ENCODE measurements at places on chromosomes 5 and 9.

DNA sequence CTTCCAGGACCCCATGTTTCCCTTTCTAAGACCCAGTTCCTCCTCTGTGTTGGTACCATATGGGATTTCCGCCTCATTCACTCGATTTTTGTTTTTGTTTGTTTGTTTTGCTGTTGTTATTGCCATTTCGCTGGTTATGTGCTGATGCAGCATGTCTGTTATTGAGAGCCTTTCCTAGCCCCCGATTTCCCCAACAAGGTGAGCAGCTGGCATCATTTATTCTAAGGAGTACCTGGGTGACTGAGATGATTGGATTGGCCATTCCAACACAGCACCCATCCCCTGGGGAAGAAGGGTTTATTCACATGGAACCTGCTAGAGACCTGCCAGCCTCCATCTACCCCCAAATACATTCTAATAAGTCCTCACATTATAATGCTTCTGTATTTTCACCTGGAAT lies 2.7 kb downstream of the GLRA1 start:
- DNase-seq, result no peak

GRCh38 chr5:171407234-171407633 lies 12.2 kb upstream of the FGF18 start:
- no peak for DNase-seq

- no peak for DNase-seq
Observed at GRCh38 chr9:86751207-86751606, 196.1 kb downstream of the GAS1 start.

DNA sequence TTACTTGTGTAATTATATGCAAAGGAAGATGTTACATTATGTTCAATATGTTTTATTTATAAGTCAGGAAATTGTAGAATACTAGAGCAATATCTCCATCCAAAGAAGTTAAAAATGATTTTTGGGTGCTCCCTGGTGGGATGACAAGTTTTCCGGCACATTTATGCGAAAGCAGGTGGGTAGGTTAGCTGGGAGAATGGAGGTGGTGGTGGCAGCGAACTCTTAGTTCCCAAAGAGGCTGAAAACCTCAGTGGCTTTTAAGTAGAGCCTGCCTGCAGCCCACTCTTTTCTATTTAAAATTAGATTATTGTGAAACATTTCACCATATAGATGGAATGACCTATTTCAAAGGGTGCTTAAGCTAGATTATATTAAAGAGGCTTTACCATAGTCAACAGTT lies 51.8 kb downstream of the ANKRD33B start:
- no peak for DNase-seq

GRCh38 chr9:84212246-84212645 lies 128.3 kb downstream of the SLC28A3 start:
- no peak for DNase-seq

- no peak for DNase-seq
Observed at GRCh38 chr5:81808106-81808505, 57.2 kb upstream of the SSBP2 start.

GRCh38 chr9:95217936-95218335 lies 99.6 kb downstream of the FANCC start:
- DNase-seq, result no peak

DNA sequence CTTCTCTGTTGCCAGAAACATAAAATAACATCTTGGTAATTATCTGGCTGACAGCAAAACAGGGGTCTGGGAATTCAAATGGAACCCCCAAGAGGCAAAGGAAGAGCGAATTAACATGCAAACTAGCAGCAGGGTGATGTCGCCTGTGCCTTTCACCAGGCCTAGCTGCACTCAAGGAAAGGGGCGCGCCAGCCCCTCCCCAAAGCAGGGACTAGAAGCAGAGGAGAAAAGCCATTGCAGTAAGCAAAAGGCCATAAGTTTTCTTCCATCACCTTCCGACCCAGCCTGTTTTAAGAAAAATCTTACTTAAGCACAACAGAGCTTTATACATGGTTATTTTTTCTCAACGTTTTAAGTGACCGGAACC lies 539 bp downstream of the POC5 start:
- DNase-seq, result no peak

DNA sequence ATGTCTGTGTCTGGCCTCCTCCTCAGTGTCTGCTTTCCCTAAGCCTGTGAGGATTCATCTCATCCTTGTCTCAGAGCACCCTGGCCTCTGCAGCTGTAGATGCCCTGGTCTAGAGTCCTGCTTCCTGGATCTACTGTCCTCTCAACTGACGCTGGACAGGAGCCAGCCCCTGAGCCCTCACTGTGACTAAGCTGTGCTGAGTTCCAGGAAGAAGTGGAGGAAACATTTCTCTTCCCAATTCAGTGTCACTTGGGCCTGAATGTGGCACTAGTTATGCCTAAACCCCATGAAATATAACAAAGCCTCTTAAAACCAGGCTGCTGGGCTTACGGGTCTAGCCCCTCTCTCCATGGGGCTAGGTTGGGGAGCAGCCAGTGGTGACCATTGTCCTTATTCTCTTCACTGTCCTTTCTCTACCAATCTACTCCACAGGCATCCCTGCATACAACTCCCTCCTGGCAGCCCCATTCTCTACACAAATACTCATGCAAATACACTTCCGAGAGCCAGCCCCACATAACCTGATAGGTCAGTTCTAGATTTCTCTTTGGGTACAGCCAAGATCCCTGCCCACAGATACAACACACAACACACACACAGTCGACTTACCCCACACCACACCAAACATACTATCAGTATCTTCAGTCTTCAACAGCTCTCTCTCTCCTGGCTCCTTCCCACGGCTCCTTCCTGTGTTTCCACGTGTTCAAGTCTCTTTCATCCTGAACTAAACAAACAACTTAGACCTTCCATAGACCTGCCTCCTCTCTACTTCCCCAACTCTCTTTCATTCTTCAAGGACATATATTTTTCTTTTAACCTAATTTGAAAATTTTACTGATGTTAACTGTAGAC lies 220.8 kb downstream of the SNX18 start:
- DNase-seq, result no peak

DNA sequence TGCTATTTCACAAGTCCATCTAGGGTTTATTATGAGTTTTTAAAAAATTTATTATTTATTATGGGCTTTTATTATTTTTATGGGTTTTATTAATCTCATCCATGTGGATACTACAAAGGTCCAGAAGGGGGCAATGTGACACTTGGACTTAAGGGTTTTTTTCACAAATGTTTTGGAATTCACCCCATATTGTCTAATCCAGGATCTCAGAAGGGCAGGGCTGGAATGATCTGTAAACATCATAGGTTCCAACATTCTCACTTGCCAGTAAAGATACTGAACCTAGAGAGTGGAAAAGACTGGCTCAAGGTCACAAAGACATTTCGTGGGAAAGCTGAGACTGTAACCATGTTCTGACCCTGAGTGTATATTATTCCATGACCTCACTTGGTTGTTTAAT lies 35.6 kb downstream of the NIM1K start:
- no peak for DNase-seq

DNA sequence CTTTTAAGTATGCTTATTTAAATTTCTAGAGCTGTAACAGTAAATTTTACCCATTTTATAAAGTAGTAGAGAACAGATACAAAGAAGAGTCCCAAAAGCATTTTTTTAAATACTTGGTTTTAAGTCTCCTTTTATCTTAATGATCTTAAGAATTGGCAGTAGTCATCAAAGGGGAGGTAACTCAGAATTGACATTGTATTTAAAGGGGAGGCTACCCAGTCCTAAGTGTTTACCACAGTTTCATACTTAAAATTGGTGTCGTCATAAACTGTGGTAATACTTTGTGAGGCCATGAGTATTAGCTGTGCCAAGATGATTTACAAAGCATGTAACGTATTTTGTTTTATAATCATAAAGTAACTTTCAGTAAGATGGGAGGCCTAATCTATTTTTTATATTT lies 14.8 kb downstream of the SLC25A46 start:
- no peak for DNase-seq

- no peak for DNase-seq
Observed at GRCh38 chr5:72006361-72006760, 100.9 kb upstream of the MAP1B start.

GRCh38 chr9:8621416-8621815 lies 821.8 kb upstream of the DMAC1 start:
- no peak for DNase-seq

DNA sequence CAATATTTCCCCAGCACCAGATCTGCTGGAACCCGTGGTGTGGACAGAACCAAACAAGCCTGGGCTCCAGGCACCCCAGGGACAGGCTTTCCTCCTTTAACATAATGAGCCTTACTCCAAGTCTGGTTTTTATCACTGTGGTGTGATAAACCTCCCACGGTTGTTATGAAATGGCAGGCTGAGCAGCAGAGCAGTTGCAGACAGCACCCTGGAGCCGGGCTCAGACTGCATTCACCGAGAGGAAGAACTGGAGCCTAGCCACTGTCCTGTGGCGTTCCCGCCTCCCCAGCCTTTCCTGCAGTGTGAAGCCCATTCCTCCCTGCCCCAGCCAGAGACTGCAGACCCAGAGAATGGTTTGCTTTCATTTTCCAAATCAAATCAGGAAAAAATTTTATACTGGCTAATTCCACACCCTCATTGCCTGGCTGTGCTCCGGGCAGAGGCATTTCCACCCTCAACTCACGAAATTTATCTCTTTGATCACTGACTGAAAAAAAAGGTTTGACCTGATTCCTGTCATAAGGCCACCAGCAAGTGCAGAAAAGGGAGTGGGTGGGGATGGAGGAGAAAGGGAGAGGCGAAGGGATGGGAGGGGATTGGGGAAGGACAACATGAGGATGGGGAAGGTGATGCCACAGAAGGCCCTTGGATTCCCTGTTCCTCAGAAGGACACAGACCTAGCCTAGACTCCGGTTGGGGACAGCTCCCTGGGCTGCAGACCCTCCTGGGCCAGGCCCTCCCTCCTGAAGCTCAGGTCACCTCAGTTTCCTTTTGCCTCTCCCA lies 18.9 kb downstream of the IPPK start:
- no peak for DNase-seq

- no peak for DNase-seq
Observed at GRCh38 chr5:108623826-108624225, 123.9 kb upstream of the FER start.

DNA sequence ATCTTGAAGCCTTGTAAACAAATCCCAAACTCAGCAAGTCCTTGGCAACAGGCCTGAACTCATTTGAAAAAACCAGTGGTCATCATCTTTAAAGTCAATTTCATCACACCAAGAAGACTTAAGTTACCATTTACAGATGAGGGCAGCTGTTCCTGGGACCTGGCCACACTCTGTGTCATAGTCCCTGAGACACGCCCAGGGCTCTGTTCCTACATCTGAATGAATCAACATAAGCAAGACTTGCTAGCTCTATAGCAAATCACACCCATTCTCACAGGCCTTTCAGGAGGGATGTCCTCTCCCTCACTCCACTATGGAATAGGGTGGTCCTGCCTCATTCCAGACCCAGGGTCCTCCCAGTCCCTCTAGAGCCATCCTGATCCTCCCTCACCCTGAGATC lies 142.8 kb downstream of the NSG2 start:
- DNase-seq, result no peak

GRCh38 chr5:74141053-74141452 lies 499.5 kb downstream of the ENC1 start:
- DNase-seq, result no peak

DNA sequence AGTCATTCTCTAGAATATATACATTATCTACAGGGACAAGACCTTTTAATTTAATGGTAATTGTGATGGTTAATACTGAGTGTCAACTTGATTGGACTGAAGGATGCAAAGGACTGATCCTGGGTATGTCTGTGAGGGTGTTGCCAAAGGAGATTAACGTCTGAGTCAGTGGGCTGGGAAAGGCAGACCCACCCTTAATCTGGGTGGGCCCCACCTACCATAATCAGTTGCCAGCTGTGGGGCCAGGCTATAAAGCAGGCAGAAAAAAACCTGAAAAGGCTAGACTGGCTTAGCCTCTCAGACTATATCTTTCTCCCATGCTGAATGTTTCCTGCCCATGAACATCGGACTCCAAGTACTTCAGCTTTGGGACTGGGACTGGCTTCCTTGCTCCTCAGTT lies 112.2 kb upstream of the SMC2 start:
- DNase-seq, result no peak
